ENCODE measurements at places on chromosomes 3 and 15.

- DNase-seq, result no peak
These were observed 235.3 kb upstream of the ST8SIA2 start for GRCh38 chr15:92158426-92158825.

- DNase-seq, result no peak
These were observed 225.6 kb upstream of the TLE3 start for GRCh38 chr15:70323111-70323851.

- DNase-seq, result no peak
These were observed 10.6 kb upstream of the SLC9C1 start for GRCh38 chr3:112304611-112305010.

- no peak for DNase-seq
These were observed 41.5 kb downstream of the FGF7 start for GRCh38 chr15:49464522-49464921.

- no peak for DNase-seq
These were observed 1.4 kb upstream of the STRA6 start for GRCh38 chr15:74203914-74204431.

- DNase-seq, result no peak
These were observed 171.8 kb downstream of the EPHA6 start for GRCh38 chr3:96986241-96986640.

All from activated CD8-positive, alpha-beta memory T cell treated with anti-CD3 and anti-CD28 coated beads for 48 hours (primary cell).